ENCODE measurements at places on chromosomes 2 and 18. TPM values are rescaled to one million over a fixed set of nuclear protein-coding genes. Genes with fewer than 3 reads are reported as not detected.

SLC9A4 gene
- not detected for total RNA-seq

DNAH6 gene
- total RNA-seq, result 0.86 TPM

UCN gene
- 1.4 TPM for total RNA-seq

SH3BP4 gene
- 44.9 TPM for total RNA-seq

FANCL gene
- total RNA-seq, result 25.0 TPM

All from articular chondrocyte of knee joint (primary cell).